ENCODE measurements at places on chromosomes 5 and 9. TPM values are rescaled to one million over a fixed set of nuclear protein-coding genes. Genes with fewer than 3 reads are reported as not detected.

Gene GGTA1
- total RNA-seq, result 5.5 TPM

DNA sequence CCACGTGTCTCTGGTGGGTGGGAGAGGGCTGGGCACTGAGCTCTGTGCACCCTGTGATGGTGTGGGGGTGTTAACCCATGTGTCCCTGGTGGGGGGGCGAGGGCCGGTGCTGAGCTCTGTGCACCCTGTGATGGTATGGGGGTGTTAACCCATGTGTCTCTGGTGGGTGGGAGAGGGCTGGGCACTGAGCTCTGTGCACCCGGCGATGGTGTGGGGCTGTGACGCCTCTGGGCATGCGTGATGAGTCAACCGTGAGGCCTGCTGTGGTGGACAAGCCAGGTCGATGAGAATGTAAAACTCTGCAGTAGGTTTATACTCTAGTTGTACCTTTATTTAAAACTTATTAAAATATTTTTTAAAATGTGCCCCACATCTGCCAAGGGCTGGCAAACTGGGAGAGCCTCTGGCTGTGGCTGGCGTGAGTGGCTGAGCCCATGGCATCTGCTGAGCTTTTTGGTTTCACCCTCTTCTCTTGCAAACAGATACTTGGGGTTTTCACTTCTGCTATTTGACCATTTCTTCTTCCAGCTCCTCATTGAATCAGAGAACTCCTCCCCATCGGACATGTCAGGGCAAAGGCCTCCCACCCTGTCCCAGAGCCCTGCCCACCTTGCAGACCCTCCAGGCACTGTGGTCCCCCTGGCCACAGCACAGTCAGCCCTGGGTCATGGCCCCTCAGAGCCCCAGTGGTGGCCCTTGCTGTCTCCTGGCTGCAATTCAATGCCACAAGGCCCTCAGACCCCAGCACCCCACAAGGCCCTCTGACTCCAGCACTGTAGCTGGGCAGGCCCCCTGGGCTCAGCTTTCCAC lies 18.5 kb upstream of the EXOC3 start:
- no peak for DNase-seq

Gene UGT3A2
- not detected for total RNA-seq

Gene EPB41L4B
- total RNA-seq, result 72.7 TPM

Gene IFNB1
- total RNA-seq, result not detected

Gene GRXCR2
- total RNA-seq, result not detected

Gene WDR38
- total RNA-seq, result not detected

GRCh38 chr5:78544561-78545201 lies 103.9 kb downstream of the LHFPL2 start:
- no peak for DNase-seq

Gene FLT4
- total RNA-seq, result 73.2 TPM

Data from thyroid gland (tissue), 4 donors.